ENCODE measurements at places on chromosomes 2 and 18. TPM values are rescaled to one million over a fixed set of nuclear protein-coding genes. Genes with fewer than 3 reads are reported as not detected.

Gene CCDC150
- 1.9 TPM for total RNA-seq

Gene CELF4
- not detected for total RNA-seq

- DNase-seq = no peak
These were observed 134.0 kb downstream of the FTCDNL1 start for GRCh38 chr2:199716807-199717586.

DNA sequence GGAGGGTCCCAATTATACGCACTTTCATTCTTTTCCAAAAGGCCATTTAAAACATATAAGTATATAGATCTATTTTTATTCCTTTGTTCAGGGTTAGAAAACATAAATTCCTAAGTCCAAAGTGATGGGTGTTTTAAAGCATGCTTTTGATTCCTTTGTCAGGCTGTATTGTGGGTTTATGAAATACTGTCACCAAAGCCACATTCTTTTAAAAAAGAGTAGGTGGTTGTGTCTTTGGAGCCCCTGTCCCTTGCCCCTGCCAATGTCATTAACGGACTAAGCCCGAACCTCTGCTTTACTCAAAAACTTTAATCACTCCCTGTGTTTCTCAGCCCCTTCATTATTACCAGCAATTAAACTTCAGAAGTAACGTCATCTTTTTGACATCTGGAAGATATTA, 104.9 kb upstream of the APCDD1 start:
- DNase-seq = no peak

- peak; percentile 10 for DNase-seq
These were observed 6.2 kb upstream of the TMEM87B start for GRCh38 chr2:112048887-112049286.

All from T-cell (primary cell).